Subcutaneous adipose tissue (tissue), 4 donors: ENCODE measurements at places on chromosomes 7 and 10. TPM values are rescaled to one million over a fixed set of nuclear protein-coding genes. Genes with fewer than 3 reads are reported as not detected.

LEP gene
- 712 TPM for total RNA-seq

RNF148 gene
- total RNA-seq = 2.6 TPM

DKK1 gene
- 32.0 TPM for total RNA-seq

CCDC6 gene
- total RNA-seq = 40.8 TPM

GPR146 gene
- total RNA-seq = 45.2 TPM

CHST15 gene
- total RNA-seq = 16.8 TPM
